ENCODE measurements at places on chromosomes 7 and 10. TPM values are rescaled to one million over a fixed set of nuclear protein-coding genes. Genes with fewer than 3 reads are reported as not detected.

Gene LRRC17
- not detected for total RNA-seq

Gene CREB5
- total RNA-seq: not detected

Gene ELOVL3
- total RNA-seq: 0.14 TPM

Gene GARIN1A
- 0.37 TPM for total RNA-seq

Gene SH2D4B
- 0.23 TPM for total RNA-seq

DNA sequence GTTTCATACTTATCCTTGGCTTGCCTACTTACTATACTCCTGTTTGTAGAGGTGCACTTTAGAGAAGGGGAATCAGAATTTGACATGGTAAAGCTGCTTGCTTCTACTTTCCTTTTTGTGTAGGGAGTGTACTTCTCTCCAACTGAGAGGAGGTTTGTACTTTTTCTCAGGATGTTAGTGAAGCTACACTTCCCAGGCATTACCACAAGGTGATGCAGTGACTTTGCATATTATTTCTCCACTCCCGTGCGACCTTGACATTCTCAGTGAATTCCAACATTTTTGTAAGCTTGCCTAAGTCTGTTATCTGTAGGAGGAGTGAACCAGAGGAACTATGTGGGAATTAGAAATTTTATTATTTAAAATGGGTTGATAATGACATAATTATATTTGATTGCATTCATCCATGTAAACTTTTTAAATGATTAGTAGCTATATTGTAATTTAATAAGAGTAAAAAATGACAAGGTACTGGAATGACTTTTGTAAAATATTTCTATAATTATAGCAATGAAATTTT is 5.2 kb downstream of the TAX1BP1 start:
- peak; percentile 60 for DNase-seq

DNA sequence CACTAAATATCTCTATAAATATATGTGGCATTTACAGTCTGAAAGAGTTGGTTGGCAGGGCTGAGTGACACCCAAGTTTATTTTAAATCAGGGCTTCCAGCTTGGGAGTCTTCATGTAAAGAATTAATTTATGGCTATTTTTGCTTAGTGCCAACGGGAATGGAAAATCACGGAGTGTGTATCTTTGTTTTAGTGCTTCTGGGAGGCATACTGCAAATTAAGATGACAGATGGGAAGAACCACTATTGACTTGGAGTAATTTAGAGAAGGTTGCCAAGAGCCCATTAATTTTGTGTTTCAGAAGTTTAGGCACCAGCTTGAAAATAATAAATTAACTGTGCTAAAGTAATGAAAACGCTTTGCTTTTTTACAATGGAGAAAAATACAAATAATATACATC is 135.2 kb downstream of the GPR37 start:
- DNase-seq: no peak

- no peak for DNase-seq
These were observed 98.1 kb downstream of the TCF7L2 start for GRCh38 chr10:113047963-113048781.

GRCh38 chr10:47438857-47439474 is 44.9 kb downstream of the ANXA8 start:
- DNase-seq: no peak

DNA sequence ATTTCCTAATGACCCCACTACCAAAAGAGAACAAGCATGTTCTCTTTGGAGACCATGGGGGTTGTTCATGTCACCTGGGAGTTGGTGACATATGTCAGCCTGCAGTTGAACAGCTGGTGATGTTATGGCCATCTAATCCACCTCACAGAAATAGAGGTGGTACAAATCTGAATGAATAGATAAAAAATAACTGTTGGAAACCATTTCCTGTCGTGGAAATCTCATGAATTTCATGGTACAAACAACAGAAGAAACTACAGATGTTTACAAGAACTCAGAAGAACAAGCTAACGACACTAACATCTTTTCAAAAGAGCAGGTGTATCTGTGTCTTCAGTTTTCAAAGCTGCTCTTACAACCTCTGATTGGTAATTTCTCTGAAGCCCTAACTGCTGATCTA is 81.3 kb downstream of the RAPGEF5 start:
- DNase-seq: no peak

DNA sequence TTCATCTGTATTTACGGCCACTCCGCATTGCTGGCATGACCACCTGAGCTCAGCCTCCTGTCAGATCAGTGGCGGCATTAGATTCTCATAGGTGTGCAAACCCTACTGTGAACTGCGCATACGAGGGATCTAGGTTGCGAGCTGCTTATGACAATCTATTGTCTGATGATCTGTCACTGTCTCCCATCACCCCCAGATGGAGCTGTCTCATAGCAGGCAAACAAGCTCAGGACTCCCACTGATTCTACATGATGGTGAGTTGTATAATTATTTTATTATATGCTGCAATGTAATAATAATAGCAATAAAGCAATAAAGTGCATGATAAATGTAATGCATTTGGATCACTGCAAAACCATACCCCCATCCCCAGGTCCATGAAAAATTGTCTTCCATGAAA is 1172.9 kb upstream of the AUTS2 start:
- DNase-seq: no peak
